DMS79 (cell line): ENCODE measurements at places on chromosomes 7 and 10.

- no peak for DNase-seq
These were observed 8.0 kb upstream of the ELFN1 start for GRCh38 chr7:1662101-1662500.

DNA sequence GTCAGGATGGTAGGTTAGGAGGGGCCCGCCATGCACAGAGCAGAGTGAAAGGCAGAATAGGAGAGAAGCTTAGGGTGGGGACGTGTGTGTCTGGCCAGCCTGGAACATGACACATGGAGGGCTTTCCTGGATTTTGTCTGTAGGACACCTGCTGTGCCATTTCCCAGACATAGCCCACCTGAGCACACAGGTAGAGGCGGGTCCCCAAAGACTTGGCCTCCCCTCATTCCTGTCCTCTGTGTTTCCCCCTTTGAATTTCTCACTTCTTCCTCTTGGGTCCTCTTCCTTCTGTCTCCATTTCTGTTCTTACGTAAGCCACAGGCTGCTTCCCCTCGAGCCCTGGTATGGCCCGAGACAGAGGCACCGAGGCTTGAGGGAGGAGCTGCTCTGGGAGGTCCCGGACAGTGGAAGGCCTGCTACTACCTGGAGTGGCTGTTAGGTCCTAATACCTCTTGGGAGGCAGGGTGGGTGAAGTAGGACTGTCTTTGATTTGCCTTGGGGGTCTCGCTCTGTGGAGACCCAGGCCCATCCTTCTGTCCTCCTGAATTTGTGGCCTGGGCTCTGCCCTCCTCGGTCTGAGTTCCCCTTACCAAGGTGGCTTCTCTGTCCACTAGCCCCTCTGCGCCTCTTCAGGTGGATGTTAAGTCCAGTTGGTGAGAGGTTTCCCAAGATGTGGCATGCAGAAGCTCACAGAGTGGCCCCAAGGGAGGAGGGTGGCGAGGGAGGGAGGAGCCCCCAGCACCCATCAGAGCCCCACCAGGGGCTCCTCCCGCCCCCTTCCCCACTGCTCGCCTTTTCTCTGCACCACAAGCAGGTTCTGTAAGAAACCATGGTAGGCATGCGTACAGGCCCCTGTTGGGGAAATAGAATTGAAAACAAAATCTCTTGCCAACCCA, 5.5 kb downstream of the ZNF775 start:
- no peak for DNase-seq

DNA sequence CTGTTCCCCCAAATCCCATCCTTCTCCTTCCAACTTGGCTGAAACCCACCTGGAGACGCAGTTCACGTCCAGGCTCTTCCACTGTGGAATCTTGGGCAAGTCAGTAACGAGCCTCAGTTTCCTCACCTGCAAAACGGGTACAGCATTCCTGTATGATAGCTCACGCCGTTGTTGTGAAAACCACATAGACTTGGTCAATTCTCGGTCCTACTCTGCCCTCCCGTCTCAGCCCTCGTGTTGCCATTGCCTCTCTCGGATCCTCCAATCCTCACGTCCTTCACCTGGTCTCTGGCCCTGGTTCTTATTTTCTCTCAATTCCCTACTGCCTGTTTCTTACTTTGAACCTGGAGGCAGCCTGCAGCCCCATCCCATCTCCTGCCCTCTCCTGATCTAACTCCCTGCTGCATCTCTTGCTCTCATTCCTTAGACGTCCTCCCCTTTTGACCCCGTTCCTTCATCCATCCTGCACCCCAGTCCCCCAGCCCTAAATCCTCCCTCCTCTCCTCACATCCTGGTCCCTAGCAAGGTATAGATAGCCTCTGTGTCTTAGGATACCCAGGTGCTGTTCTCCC, 2.0 kb upstream of the MUC12 start:
- no peak for DNase-seq

GRCh38 chr7:156576216-156577058, 64.1 kb upstream of the RNF32 start:
- no peak for DNase-seq

DNA sequence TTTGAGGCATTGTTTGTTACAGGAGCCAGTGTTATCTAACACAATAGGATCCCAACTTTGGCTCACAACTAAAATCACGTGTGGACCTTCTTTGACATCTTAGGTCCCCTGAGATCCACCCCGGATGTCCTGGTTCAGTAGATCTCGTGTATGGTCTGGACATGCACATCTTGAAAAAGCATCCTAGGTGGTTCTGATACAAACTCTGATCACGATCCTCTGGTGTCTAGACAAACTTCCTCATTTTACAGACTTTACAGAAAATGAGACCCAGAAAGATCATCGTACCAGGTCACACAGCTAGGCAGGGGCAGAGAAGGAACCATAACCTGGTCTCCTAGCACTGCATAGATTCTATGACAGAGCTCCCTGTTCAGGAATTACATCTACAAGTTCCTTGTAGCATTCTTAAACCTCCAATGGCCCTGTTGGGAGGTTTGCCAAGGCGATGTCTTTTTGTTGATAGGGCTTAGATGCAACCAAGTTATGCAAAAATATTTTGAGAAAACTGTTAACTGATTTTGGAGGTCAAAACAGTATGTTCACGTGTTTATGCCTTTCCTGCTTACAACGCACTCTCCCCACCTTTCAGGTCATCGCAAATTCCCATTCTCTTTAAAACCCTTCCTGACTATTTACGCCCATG, 30.8 kb upstream of the CHST15 start:
- no peak for DNase-seq
